ENCODE measurements at places on chromosomes 2 and 18.

DNA sequence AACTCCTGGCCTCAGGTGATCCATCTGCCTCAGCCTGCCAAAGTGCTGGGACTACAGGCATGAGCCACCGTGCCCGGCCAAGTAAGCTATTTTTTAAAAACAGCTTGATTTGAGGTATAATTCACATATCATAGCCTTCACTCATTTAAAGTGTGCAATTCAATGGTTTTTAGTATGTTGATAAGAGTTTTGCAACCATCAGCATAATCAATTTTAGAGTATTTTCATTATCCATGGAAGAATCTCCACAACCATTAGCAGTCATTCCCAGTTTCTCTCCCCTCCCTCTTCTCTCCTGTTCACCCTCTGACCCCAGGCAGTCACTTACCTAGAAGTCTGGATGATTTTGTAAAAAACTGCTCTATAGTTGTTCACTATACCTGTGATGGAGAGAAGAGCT lies 4.7 kb upstream of the LYG2 start:
- DNase-seq, result no peak

- no peak for DNase-seq
These were observed 452.4 kb downstream of the ZEB2 start for GRCh38 chr2:144067506-144067905.

- no peak for DNase-seq
These were observed 12.7 kb downstream of the DGUOK start for GRCh38 chr2:73939419-73939818.

DNA sequence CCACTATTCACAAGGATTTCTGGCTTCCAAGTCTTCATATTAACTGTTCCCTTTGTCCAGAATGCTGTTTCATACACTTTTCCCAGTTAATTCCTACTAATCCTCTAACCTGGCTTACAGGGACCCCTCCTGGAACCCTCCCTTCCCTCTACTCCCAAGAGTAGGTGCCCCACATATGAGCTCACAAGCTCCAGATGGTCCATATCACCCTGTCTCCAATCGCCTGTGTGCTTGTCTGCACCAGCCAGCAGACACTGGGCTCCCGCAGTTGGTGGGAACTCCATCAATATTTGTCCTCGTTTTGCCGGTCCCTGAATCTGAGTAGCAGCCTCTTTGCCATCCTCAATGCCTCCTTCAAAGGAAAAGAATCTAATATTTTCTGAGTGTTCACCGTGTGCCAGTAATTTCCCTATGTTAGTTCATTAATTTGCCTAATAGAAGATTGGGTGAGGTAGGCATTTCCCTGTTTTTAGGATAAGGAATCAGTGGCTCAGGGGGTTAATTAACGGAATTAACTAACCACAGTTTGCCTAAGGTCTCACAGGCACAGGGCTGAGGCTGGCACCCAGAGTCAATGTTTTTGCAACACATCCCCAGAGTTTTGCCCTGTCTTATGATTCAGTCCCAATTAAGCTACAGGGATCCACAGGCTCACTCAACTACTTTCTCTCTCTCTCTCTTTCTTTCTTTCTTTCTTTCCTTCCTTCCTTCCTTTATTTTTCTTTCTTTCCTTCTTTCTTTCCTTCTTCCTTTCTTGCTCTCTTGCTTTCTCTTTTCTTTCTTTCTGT lies 141.6 kb upstream of the CYP1B1 start:
- DNase-seq, result no peak

GRCh38 chr2:42970151-42970550 lies 177.8 kb upstream of the HAAO start:
- no peak for DNase-seq

DNA sequence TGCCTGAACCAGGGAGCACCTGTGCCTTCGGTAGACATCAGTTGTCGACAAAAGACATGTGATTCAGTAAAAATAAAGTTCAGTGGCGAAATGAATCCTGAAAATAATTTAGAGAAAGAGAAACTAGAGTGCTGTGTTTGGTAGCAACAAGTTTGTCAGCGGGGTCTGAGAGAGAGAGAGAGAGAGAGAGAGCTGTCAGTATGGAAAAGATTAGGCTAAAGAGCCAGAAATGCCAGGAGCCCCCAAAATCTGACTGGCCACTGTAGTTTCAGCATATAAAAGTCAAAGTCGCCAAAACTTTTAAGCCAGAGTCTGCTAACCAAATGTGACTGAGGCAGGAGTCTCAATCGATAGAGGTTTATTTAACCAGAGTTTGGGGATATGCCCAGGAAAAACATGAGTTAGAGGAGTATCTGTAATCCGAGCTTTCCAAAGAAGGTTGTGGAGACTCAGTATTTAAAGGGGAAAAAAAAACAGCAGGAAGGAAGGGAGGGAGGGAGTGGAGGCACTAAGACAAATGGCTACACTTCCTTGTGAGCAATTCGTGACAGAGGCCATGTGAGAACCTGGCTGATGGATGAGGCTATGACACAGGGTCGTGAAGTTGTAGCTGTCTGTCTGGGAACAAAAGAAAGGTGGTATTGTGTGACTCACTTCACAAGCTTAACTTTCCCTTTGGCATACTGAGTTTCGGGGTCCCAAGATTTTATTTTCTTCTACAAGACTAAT lies 20.5 kb upstream of the GNAL start:
- no peak for DNase-seq
